Activated gamma-delta T cell treated with Interleukin-2 at 50 U/mL for 16 hours (primary cell): ENCODE measurements at places on chromosomes 4 and X.

DNA sequence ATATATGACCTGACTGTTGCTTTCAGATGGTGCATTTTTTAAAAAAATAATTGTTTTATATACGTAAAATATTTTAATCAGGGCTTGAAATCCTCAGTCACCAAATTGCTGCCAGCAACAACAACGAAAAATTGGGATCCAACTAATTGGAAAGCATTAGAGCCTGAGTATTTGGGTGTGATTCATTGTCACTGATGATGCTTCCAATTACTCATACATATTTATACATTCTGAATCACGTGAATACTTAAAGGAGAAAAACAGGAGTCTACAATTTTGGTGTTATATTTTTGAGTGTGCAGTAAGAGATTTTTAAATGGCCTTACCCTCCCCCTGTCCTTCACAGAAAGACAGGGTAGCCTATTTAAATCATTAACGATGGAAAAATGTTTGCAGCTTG lies 765.6 kb upstream of the TENM3 start:
- DNase-seq: no peak

DNA sequence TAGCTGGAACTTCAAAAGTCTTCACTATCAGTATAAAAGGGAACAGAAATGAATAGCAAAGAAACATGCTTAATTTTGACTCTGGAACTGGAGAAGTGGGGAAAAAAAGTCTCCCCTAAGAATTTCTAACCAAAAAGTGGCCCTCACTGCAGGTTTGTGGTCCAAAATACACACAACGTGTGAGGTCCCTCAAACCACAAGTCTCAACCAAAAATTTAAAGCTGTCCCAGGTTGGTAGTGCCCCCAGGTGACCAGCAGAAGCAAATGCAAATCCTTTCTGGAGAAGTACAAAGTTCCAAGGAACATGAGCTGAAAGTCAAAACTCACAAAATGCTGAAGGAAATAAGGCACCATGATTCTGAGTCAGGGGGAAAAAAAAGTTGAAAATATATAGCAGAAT lies 23.6 kb upstream of the VAMP7 start:
- no peak for DNase-seq

- no peak for DNase-seq
Measured at GRCh38 chr4:185108669-185109068, 34.4 kb upstream of the SLC25A4 start.

DNA sequence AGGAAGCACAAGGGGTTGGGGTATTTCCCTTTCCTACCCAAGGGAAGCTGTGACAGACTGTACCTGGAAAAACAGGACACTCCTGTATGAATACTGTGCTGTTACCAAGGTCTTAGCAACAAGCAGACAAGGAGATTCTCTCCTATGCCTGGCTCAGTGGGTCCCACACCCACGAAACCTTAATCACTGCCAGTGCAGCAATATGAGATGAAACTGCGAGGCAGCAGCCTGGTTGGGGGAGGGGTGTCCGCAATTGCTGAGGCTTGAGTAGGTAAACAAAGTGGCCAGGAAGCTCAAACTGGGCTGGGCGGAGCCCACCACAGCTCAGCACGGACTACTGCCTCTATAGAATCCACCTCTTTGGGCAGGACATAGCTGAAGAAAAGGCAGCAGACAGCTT lies 197.7 kb downstream of the INPP4B start:
- DNase-seq: no peak

- no peak for DNase-seq
Measured at GRCh38 chr4:76499461-76499860, 64.4 kb downstream of the SHROOM3 start.

DNA sequence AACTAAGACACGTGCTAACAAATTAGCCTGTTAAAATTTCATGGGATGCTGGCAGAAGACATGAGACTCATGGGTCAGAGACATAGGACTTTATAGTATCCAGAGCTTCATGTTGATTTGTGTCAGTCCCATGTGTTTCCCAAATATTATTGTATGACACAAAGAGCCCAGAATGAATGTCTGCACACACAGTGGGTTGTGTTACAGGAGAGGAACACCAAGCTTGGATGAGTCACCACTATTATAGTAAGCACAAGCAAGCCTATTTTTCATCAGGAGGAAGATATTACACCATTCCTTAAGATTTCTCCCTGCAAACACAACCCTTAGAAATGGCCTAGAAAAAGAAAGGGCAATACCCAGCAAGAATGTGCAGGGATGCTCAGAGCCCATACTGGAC lies 15.4 kb downstream of the BBS12 start:
- DNase-seq: no peak

DNA sequence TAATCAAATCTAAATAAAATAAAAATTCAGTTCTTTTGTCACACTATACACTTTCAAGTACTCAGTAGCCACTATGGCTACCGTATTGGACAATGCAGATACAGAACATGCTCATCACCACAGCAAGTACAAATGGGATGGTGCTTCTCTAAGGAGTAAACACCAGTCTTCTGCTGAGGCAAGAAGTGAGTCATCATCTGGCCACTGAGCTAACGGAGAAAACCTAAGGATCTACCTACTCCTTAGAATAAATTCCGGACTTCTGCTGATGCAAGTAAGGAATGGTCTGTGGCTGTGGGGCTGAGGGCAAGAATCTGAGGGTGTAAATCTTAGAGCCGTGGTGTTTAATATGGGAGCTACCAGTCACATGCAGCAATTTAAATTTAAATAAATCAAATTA lies 11.3 kb upstream of the RBMXL3 start:
- DNase-seq: no peak

GRCh38 chrX:118212817-118213183 lies 96.2 kb upstream of the KLHL13 start:
- no peak for DNase-seq

- no peak for DNase-seq
Measured at GRCh38 chr4:78990938-78991810, 51.9 kb upstream of the PAQR3 start.

GRCh38 chr4:70709611-70710205 lies 12.1 kb upstream of the RUFY3 start:
- DNase-seq: no peak

DNA sequence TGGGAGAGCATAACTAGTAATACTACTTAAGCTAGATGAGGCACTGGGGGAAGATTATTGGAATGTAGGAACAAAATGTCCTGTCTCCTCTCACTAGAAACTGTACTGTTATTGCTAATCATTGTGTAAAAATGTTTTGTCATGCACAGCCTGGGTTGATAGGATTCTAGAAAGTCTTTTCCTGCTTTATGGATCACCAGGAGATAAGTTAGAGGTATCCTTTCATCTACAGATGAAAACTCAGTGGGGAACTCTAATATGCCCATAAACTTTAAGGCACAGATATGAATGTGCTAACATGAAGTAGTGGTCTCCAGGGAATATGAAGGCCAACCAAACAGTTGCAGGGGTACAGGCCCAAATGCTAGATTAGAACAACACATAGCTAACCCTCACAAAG lies 57.5 kb downstream of the SRPX start:
- DNase-seq: no peak

DNA sequence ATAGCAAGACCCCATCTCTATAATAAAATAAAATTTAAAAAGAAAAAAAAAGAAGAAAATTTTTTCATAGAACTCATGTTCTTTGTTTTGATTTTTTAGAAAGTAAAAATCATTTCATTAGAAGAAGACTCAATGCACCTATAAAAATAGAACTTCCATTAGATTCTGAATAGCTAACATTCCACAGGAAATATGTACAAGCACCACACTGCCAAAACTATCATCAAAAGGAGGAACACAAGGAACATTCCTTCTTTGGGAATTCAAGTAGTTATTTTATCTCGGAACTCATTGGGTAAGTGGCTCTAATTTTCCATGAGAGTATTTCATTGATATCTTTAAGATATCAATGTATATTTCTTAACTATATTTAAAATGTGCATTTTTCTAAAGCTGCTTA lies 157.6 kb downstream of the CAMK2D start:
- DNase-seq: no peak

- no peak for DNase-seq
Measured at GRCh38 chrX:121570072-121570841, 522.8 kb downstream of the GLUD2 start.

GRCh38 chrX:10506781-10507180 lies 113.6 kb downstream of the MID1 start:
- no peak for DNase-seq

DNA sequence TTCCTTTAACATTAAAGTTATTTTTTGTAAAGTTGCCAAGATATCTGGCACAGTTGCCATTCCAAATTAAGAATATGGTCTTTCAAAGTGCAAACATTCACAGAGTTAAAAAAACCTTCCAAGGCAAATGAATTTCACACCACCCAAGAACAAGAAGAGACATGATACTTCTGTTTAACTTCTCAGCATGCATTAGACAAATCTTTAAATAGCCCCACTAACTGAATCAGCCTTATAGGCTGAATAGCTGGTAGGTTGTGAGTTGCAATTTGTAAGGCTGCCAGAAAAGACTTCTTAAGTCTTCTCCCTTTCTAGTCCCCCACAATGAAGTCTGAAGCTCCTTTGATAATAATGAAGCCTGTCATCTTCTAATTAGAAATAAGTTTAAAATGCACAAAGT lies 95.6 kb downstream of the MAPK10 start:
- no peak for DNase-seq

GRCh38 chr4:156321203-156321602 lies 367.5 kb upstream of the CTSO start:
- no peak for DNase-seq

GRCh38 chrX:135737366-135738071 lies 24.1 kb downstream of the CT45A1 start:
- no peak for DNase-seq

GRCh38 chrX:71871367-71871766 lies 39.3 kb upstream of the NHSL2 start:
- no peak for DNase-seq

- DNase-seq: no peak
Measured at GRCh38 chr4:107034091-107034995, 1.8 kb downstream of the DKK2 start.

- no peak for DNase-seq
Measured at GRCh38 chr4:112153211-112153791, 8.0 kb downstream of the FAM241A start.

DNA sequence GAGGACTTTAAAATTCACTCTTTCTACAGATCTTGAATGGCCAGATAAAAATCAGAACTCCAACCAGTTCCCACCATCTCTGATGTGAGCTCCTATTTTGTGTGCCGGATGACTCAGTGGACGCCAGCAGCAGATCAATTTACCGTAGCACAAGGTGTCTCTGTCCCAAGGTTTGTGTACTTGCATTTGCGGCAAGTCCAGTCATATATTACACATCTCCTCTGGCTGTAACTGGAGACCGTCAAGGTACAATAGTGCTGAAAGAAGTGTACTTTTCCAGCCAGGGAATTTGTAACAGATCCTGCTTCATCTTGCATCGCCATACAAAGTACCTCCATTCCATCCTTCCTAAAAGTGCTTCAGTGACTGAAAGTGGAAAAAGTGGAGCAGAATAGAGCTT lies 108.2 kb upstream of the SORBS2 start:
- no peak for DNase-seq

DNA sequence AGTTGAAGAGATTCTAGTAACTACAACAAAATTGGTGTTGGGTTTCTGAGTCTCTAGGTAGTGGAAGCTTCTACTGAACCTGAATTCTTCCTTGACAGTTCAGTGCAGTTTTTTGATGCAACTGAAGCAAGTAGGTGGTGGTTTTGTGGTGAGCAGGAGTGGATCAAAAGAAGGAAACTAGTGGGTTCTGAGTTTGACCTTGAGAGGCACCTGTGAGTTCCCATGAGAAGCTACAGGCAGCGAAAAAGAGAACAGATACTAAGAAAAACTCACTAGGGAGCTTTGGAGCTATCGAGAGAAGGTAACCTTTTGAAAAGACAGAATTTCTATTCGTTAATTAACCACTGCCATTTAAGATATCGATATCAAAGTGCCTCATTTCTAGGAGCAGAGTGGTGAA lies 145.2 kb downstream of the PDHA2 start:
- no peak for DNase-seq

DNA sequence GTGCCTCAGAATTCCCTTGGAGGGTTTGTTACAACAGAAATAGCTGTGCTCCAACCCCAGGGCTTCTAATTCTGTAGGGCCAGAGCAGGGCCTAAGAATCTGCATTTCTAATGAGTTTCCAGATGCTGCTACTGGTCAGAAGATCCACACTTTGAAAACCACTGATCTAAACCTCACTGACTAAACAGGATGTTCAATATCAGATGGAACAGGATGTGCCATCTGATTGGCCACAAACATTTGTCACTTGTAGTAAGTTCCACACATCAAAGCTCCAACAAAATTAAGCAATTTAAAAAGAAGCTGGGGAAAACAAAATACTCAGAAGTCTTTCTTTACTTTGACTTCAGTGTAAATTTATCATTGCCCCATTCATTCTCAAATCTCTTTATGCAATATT lies 14.3 kb downstream of the CASK start:
- DNase-seq: no peak

DNA sequence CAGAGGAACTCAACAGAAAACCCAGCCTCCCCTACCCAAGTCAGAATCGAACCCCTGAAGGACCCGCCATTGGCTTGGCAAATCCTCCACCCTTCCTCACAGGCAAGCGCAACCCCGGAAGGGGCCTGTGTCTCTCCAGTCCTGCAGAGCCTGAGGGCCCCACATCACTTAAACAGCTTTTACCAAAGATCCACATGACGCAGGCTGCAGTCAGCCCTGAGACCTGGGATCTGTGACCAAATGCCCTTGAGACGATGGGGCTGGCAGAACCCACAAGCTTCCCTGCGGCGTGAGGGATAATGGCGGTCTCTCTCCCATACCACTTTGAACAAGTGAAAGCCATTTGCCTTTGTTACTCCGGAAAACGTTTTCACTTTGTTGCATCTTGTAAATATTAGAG lies 54.9 kb downstream of the ACOX3 start:
- DNase-seq: no peak

GRCh38 chr4:53920116-53920515 lies 144.3 kb downstream of the CHIC2 start:
- DNase-seq: no peak

DNA sequence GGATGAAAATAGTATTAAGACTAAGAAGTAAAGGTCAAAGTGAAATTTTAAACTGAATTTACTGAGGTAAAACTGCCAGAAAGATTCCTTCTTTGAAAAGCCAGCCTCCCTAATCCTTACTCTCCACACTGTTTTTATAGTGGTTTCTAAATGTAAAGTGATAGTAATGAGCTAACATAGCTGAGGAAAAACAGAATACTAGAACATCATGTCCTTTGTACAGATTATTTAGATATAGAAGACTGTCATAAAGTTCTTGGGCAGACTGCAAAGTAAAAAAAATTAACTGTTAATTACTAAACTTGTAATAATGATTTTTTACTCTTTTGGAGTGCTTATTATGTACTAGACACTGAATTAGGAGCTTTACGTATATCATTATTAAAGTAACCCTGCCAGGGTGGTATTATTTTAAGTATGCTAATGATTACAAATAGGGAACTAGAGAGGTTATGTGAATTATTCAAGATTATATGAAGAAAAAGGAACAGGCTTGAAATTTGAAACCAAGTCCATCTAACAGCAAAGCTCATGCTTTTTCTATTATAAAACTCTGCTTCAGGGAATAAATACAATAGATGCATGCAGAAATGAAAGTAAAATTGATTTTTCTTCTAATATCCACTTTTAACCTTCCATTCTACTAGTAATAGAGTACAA lies 150.5 kb downstream of the TBCK start:
- no peak for DNase-seq

GRCh38 chr4:153651116-153651515 lies 33.0 kb upstream of the TLR2 start:
- DNase-seq: no peak

- no peak for DNase-seq
Measured at GRCh38 chrX:15750611-15751154, 12.6 kb downstream of the CA5B start.

GRCh38 chr4:185592438-185592837 lies 57.1 kb upstream of the PDLIM3 start:
- DNase-seq: no peak

- peak; percentile 4 for DNase-seq
Measured at GRCh38 chrX:27336466-27337091, 126.6 kb downstream of the PPP4R3C start.
